Fibroblast of skin of back (primary cell): ENCODE measurements at places on chromosomes 16 and 17.

- DNase-seq: no peak
These were observed 793.7 kb upstream of the EEF2KMT start for GRCh38 chr16:5891296-5891695.

DNA sequence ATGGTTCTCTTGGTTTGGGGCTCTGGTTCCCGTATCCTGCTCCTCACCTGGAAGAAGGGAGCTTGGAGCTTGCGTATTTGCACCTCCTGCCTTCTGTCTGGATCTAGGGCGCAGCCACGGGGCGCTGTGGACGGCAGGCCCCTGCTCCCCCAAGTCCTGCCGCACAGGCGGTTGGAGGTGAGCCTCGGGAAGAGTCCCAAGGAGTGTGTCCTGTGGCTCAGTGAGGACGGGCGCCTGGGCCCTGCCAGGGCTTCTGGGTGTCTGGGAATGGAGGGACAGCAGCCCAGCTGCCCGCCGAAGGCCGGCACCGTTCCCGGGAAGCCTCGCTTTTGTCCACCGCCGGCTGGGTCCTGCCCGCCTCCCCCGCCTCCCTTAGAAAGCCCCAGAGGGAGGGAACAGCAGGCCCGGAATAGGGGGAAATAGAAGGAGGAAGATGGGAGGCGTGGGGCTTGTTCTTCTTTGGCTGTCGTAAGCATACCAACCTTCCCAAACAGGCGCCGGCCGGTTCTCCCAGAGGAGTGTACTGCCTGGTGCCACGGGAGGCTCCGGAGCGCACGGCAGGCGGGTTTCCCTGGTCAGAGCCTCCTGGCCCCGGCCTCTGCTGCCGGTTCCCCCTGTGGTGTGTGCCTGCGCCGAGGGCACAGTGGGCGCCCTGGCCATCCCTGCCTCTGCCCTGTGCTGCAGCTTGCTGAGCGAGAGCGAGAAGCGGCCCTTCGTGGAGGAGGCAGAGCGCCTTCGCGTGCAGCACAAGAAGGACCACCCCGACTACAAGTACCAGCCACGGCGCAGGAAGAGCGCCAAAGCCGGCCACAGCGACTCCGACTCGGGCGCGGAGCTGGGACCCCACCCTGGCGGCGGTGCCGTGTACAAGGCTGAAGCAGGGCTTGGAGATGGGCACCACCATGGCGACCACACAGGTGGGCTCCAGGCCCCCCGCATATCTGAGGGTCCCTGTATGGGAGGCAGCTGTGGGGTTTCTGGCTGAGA is 1.8 kb downstream of the SOX8 start:
- no peak for DNase-seq

DNA sequence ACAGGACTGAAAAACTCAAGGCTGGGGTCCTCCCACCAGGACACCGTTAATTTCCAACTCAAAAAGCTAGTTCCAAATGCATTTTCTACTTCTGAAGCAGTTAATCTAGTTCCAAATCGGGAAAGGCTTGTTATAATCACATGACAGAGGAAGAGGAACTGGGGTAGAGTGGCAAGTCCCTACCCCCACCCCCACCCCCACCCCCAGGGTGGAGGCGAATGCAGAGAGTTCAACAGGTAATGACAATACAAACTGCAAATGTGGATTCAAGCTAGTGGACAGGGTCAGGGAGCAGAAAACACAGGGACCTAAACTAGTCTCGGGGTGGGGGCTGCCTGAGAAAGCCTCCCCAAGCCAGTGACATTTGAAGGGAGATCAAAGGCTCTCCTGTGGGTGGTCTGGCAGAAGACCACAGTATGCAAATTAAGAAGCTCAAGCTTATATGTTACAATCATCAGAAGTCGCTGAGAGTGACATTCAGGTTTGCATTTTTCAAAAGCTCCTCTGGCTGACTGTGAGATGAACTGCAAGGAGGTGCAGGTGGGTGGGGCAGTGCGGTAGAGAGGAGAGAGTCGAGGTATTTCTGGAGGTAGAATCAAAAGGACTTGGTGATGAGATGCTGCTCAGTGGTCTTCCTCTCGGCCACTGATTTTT is 56.4 kb upstream of the SLC25A19 start:
- no peak for DNase-seq

DNA sequence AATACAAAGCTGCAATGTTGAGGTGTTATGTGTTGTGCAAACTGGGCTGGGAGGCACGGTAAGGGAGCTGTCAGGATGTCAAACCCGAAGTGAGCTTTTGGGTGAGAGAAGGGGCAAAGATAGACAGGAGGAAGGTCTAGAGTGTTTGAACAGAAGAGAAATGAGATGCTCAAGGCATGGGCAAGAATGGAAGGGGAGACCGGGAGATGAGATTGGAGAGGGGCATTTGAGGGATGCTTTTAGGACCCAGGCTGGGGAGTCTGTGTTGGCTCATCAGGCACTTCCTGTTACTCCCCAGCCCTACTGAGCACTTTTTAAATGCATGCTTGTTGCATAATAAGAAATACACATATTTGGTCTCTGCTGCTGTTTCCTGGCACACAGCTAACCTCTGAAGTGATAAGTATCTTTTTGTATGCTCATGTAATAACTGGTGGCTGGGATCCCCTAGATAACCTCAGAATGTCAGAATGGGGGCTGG is 13.7 kb downstream of the UNC45B start:
- DNase-seq: no peak

GRCh38 chr17:27807567-27808470 is 7.5 kb upstream of the NOS2 start:
- no peak for DNase-seq

DNA sequence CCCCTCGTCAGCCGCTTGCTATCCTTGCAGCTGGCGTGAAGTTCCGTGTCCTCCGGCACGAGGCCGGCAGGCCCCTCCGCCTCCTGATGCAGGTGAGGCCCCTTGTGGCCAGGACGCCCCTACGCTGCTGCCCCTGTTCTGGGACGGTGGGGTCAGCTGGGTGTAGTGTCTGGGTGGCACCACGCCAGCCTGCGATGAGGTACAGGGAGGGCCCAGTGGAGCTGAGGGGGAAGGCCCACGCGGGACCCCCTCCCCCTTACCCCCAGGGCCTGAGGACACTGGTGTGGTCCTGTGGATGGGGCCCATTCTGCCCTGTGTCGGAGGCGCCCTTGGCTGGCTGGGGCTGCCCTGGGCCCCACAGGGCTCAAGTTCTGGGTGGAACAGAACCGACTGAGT is 7.7 kb upstream of the RAB40C start:
- DNase-seq: no peak

- DNase-seq: no peak
These were observed 72.1 kb downstream of the PRKCB start for GRCh38 chr16:23907903-23908302.

GRCh38 chr16:54875443-54875842 is 55.2 kb upstream of the IRX5 start:
- DNase-seq: peak; percentile 23

DNA sequence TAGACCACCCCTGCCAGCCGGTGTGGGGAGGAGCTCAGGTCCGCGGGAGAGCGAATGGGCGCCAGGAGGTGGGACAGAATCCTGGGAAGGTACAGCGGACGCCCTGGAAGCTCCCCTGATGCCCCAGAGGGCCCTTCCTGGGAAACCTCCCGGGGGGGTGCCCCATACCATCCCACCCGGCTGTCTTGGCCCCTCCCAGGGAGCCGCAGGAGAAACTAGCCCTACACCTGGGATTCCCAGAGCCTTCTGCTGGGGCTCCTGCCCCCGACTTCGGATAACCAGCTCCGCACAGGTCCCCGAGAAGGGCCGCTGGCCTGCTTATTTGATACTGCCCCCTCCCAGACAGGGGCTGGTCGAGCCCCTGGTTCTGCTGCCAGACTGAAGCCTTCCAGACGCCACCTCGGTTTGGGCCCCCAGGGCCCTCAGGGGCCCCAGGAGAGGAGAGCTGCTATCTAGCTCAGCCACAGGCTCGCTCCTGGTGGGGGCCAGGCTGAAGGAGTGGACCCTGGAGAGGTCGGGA is 3.0 kb upstream of the CBX4 start:
- no peak for DNase-seq

GRCh38 chr17:77424585-77425344 is 284.0 kb downstream of the SEC14L1 start:
- peak; percentile 82 for DNase-seq

DNA sequence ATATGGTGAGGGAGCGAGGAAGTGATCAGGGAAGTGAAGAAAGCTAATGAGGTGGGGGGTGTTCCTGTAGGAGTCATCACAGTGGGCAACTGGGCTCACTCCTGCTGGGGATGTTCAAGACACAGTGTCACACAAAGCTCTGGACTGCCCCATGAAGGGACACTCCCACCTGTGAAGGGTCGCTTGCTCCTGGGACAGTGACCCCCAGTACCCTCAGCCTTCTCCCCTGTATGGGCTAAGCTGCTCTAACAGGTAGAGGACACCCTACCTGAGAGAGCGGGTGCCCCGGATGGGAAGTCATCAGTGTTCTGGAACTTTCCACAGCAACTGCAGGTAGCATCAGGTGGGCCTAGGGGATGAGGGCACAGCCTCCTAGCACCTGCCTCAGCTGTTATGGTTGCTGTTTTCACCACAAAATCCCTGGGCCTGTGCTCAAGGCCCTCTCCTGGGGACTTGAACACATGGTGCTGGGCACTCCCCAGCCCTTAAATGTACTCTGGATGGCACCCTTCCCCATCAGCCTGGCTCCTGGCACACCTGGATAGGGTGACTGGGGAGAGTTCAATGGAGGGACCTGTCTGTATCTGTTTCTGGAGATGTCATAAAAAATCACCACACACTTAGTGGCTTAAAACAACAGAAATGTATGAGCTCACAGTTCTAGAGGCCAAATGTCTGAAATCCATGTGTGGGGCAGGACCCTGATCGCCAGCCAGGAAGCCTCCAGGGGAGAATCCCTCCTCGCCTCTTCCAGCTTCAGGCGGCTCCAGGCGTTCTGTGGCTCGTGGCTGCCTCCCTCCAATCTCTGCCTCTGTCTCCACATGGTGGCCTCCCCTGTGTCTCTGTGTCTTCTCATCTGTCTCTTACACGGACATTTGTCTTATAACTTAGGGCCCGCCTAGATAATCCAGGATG is 104.0 kb upstream of the CDH5 start:
- peak; percentile 66 for DNase-seq

DNA sequence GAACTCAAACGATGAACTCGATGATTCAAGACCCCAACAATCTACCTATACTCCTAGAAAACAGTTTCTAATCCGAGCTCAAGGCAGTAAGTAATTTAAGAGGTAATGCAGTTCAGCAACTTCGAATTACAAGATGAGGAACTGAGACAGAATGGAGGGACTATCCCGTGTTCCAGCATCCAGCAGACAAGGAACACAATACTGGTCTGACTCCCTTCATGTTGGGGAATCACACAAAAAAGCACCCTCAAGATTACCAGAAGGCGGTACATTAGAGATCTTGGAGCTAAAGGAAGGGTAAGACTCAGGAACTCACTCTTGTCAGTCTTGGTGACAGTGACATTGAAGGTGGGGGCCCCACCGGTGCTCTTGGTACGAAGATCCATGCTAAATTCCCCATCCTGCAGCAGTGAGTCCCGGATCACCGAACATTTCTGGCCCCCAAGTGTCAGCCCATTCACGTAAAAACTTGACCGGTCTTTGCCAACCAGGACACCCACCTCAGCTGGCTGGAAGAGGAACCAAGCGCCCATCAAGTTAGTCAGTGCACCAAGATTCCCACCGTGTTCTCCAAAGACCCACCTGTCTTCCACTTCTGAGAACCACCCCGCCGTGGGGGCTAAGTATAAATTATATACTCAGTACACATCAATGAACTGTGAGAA is 1.9 kb downstream of the PFN1 start:
- no peak for DNase-seq

- no peak for DNase-seq
These were observed 20.7 kb upstream of the NAGS start for GRCh38 chr17:43983515-43984411.

DNA sequence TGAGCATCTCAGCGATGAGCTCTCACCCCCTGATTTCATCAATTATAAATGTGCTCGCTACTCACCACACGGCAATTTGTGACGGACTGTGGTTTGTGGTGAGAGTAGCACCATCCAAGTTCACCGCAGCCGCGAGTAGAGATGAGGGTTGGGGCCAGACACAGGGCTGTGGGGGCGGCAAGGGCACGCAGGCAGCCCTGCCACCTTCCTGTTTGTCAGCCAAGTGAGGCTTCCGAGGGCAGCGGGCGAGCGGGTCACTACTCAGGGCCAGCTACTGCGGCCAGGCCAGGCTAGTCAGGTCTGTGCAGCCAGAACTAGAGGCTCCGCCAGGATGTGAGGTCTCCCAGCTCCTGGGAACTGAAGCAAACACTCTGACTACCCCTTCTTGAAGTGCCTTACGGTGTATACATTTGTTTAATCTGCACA is 39.6 kb upstream of the MEOX1 start:
- peak; percentile 40 for DNase-seq
